SJSA1 (cell line): ENCODE measurements at places on chromosomes 13 and 19.

GRCh38 chr13:87107651-87108050, 563.5 kb upstream of the SLITRK5 start:
- DNase-seq: no peak

- DNase-seq: no peak
These were observed 149.5 kb downstream of the CACNA1A start for GRCh38 chr19:13356686-13357280.

DNA sequence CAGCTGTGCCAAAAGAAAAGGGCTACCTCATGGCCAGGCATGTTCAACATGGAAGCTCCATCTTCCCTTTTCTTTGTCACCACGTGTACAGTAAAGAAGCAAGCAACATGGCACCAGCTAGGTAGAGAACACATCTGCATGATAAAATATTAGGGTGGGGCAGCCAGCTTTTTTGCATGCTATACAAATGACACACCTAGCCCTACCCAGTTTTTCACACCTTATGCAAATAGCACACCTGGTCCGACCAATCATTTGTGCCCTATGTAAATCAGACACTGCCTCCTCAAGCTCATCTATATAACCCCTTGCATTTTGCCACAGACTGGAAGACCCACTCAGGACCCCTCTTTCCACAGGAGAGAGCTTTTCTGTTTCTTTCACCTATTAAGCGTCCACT, 85.5 kb downstream of the STOML3 start:
- DNase-seq: no peak

- DNase-seq: no peak
These were observed 78.7 kb upstream of the GPR183 start for GRCh38 chr13:99385940-99386339.

GRCh38 chr13:47117268-47117667, 220.4 kb upstream of the HTR2A start:
- no peak for DNase-seq

DNA sequence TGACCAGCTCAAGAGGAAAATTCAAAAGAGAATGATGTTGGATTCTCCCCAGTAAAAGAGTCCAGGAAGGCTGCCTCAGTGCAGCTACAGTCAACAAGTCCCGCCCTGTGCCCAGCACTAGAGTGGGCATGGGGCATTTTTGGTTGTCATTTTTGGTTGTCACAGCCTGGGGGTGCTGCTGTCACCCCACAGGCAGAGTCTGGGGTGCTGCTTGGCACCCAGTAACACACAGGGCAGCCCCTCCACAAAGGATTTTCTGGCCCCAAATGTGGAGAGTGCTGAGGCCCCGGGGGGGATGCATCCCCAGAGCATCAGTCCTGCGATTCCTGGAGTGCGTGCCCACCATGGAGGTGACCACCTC, 28.2 kb upstream of the TMEM255B start:
- DNase-seq: no peak

GRCh38 chr13:31433207-31433606, 233.4 kb downstream of the B3GLCT start:
- no peak for DNase-seq

DNA sequence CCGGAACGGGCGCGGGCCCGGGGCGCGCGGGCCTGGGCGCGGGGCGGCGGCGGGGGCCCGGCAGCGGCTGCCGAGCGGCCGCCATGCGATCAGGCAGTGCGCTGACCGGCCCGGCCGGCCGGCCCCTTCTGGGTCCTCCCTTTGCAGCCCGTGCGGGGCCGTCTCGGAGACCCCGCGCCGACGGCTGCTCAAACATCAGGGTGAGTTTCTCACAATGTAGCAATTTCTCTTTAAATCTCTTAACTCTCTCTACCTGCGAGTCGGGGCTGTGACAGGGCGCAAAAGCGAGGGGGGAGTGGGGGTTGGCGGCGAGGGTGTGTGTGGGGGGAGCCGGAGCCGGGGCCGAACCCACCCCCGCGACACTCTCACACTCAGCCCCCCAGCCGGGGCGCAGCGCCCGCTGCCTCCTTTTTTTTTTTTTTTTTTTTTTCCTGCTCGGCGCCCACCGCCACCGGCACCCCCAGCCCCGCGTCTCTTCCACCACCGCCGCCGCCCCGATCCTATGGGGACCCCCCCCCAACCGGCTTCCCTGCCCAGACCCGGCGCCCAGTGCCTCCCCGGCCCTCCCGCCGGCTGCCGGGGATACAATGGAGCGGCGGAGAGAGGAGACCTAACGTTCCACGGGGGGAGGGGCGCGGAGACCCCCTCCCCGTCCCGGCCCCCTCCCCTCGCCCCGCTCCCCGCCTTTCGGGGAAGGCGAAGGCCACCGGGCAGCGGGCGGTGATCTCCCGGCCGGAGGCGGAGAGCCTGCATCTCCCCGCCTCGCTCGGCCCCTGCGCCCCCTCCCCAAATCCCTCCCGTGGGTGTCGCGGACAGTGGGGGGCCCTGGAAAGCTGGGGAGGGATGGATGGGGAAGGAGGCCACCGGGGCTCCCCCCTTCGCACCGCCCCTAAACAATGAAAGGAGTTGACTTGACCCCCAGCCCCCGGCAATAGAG, at the start of gene BICRA:
BICRA (plus strand) TSS at position 166 of the 937 bp plus-strand sequence. CDS start 64,441 bp downstream, outside the sequence.
- DNase-seq: peak; percentile 81

- DNase-seq: no peak
These were observed 456.0 kb downstream of the TBC1D4 start for GRCh38 chr13:75025956-75026355.

DNA sequence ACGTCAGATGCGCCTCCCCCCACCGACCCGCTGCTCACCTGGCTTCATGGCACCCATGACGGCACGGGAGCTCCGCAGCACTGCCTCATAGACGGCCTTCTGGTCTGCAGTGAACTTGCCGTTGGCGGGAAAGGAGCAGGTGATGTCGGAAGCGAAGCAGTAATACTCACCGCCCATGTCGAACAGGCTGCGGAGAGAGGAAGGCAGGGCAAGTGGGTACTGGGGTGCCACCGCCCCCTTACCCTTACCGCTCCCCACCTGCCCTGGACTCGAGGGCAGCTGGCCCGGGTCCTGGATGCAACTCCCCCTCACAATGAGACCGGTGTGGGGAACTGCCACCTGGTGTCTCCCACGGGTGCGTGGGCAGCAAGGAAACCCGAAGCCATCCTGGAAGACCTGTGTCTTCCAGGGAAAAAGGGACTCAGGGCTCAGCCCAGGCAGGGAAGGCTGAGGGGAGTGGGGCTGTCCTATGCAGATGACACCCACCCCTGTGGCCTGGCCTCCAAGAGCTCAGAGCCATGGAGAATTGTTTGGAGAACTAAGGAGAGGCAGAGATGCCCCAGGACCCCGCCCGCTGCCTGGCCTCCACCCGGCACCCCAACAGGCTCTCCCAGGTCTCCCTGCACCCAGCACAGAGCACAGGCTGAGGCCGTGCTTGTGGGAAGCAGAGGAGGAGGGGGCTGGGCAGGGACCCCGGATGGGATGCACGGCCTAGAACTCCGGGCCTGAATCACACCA, 28.3 kb downstream of the CEBPG start:
- no peak for DNase-seq

GRCh38 chr13:114104655-114105520, 27.5 kb downstream of the RASA3 start:
- no peak for DNase-seq

GRCh38 chr19:7238051-7238450, 56.2 kb downstream of the INSR start:
- DNase-seq: no peak

DNA sequence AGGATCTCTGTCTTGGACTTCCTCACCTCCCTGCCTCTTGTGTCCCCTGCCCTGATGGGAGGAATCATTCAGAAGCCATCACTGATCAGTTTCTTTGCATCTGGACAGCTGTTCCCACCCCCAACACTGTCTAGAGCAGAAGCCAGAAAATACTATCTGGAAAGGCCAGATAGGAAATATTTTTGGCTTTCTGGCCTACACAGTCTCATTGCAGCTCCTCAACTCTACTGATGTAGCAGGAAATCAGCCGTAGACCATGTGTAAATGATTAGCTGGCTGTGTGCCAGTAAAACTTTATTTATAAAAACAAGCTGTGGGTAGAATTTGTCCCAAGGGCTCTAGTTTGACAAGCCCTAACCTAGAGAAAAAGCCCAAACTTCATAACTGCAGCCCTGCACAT, 5.6 kb downstream of the SIGLEC7 start:
- DNase-seq: no peak

GRCh38 chr19:6711605-6712004, 8.8 kb downstream of the C3 start:
- DNase-seq: no peak

DNA sequence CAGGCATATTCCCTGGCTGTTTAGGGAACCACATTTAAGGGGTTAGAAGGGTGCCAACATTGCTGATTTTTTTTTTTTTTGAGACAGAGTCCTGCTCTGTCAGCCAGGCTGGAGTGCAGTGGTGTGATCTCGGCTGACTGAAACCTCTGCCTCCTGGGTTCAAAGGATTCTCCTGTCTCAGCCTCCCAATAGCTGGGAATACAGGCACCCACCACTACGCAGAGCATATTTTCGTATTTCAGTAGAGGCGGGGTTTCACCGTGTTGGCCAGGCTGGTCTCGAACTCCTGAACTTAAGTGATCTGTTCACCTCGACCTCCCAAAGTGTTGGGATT, 7.8 kb upstream of the CRX start:
- DNase-seq: no peak

GRCh38 chr13:74132776-74133656, 1.2 kb downstream of the KLF12 start:
- peak; percentile 25 for DNase-seq

GRCh38 chr19:17579661-17580244, 24.3 kb downstream of the COLGALT1 start:
- peak; percentile 70 for DNase-seq

DNA sequence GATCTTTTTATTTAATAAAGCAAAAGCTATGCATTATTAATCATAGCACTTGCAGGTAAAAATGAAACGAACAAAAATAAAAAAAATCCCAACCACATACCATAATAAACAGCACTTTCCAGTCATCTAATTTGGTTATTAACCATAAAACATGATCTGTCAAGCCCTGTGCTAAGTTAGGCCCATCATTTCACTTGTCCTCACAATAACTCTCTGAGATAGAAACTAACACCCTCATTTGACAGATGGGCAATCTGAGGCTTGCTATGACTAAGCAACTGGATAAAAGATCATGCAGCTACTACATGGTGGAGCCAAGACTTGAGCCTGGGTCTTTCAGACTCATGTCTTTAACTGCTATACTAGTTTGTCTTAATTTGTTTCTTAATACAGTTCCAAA, 21.8 kb downstream of the PROSER1 start:
- DNase-seq: no peak

- no peak for DNase-seq
These were observed 15.5 kb upstream of the SPACA4 start for GRCh38 chr19:48591021-48591420.

DNA sequence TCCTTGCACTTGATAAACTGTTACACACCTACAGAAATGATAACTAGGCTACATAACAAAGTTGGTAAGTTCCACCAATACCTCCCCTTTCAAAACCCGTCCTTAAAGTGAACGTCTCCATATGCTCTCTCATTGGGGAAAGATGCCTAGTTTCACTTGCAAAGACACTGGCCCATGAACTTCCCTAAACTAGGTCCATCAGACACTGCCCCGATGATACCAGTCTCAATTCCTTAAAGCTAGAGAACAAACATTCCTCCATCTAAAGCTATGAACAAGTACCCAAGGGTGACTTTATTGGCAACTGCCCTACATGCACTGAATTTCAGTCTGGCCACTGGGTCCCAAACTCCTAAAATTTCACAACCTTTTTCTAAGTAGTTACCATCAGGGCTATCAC, 39.9 kb downstream of the FOXO1 start:
- no peak for DNase-seq

GRCh38 chr13:84570831-84571230, 688.6 kb upstream of the SLITRK1 start:
- DNase-seq: no peak

- DNase-seq: no peak
These were observed 16.6 kb downstream of the VRK3 start for GRCh38 chr19:50008532-50008931.

DNA sequence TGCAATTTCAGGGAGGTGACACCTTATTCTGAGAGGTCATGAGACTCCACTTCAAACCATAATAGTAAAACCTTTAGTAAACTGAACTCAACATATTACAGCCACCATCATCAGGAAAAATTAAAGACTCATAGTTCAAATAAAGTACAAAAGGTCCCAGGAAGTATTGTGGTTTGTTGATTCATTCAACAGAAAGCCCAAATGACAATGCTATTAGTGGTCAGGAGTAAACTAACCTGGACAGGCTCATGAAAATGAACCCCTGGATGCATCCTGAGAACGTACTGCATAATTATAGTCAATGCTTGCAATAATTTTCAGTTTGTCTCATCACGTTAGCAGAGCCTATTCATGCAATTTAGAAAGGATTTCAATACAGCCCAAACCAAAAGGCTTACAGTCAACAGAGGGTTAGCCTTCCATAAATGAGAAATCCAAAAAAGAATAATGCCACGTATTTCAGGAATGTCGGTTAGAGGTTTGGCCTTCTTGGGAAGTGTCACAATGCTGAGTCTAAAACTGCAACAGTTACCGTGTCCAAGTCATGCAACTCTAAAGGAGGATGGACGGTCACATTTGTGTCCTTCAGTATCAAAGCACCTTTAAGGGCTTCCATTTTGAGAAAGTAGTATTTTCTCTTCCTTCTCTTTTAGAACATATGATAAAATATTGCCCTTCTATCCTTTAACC, 280.8 kb downstream of the ABCC4 start:
- DNase-seq: peak; percentile 41

DNA sequence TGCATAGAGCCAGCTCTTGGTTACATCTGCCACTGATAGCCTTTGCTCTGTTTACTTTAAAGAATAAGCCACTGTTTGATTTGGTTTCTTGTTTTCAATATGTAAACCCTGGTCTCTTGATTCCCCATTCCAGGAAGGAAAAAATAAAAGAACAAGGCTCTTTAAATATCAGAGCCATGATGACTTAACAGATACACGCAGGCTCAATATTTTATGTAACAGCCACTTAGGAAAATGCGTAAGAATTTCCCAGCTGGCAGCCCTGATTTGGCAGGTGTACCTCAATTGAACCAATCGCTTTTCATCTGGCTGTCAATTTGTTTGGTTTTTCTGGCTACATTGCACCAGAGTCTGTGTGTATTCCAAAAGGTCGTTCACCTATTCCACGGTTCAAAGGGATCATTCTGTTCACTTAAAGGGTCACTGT, 65.6 kb downstream of the IRS2 start:
- DNase-seq: no peak

GRCh38 chr13:64546371-64546770, 2683.8 kb downstream of the PCDH9 start:
- DNase-seq: no peak

DNA sequence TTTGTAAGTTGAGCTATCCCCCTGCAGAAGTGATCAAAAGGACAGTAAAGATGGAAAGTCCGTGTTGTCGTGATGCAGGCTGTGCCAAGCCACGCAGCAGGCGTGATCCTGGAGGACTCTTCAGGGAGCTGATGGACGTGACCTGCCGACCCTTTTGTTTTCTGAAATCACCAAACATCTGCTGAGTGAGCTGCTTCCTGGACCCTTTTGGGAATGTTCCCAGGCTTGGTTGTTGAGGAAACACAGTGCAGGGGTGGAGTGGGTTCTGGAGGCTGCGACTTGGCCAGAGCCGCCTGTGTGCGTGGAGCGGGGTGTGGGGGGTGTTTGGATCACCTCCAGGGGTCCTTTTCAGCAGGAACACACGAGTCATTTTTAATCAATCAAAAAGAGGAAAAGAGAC, 15.4 kb upstream of the CPAMD8 start:
- DNase-seq: no peak
